ENCODE measurements at places on chromosomes 6 and 20. TPM values are rescaled to one million over a fixed set of nuclear protein-coding genes. Genes with fewer than 3 reads are reported as not detected.

Gene DXO
- total RNA-seq = 10.2 TPM

DNA sequence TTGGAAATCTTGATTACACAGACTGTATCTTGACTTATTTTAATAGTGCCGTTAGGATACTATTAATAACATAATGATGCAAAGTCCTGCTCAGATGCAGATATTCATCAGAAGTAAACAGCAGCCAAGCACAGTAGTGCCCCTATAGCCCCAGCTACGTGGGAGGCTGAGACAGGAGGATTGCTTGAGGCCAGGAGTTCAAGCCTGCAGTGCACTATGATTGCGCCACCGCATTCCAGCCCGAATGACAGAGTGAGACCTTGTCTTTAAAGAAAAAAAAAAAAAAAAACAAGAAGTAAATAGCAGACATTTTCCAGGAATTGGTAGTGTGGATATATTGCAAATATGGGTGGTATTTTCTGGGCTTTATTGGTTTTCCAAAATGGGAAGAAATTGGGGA, 61.8 kb downstream of the TULP4 start:
- no peak overlapping the region for H3K27ac ChIP-seq
- DNase-seq = no peak
- no peaks in the 10 kb centered on the region for H3K36me3 ChIP-seq
- no peaks in the 10 kb centered on the region for H3K27me3 ChIP-seq
- H3K4me1 ChIP-seq = peaks cover 12% of the 10 kb centered on the region

GRCh38 chr20:36812594-36813463, 39.3 kb upstream of the DSN1 start:
- no peak overlapping the region for H3K4me3 ChIP-seq
- no peaks in the 10 kb centered on the region for H3K27me3 ChIP-seq
- H3K36me3 ChIP-seq = no peaks in the 10 kb centered on the region
- H3K27ac ChIP-seq = no peak overlapping the region
- DNase-seq = no peak

Gene NNAT
- total RNA-seq = not detected

GRCh38 chr6:12479881-12480280, 189.7 kb downstream of the EDN1 start:
- DNase-seq = no peak
- no peak overlapping the region for H3K4me3 ChIP-seq
- no peaks in the 10 kb centered on the region for H3K36me3 ChIP-seq
- no peaks in the 10 kb centered on the region for H3K27me3 ChIP-seq

DNA sequence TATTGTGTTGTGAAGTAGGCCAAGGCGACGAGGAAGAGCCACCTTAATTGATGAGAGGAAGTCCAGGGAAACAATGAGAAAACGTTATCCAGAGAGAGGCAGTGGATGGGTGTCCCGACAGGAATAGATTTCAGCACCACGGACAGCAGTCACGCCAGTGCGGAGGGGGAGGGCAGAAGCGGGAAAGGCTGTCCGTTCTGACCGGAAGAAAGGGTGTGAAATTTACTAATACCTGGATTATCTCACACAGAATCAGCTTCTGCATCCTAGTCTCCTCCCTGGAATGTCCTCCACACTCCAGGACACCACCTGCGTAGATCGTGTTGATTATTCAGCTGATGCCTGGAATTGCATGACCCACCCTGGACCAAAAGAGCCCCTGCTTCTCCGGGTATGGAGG, 7.4 kb upstream of the BPIFA3 start:
- H3K27me3 ChIP-seq = peaks cover 75% of the 10 kb centered on the region
- no peak overlapping the region for H3K4me3 ChIP-seq
- peak; percentile 95 for DNase-seq
- H3K27ac ChIP-seq = no peak overlapping the region

GRCh38 chr6:84515067-84515466, 249.3 kb downstream of the TBX18 start:
- no peak overlapping the region for H3K4me3 ChIP-seq
- H3K27me3 ChIP-seq = no peaks in the 10 kb centered on the region
- H3K4me1 ChIP-seq = no peaks in the 10 kb centered on the region
- DNase-seq = no peak

Gene CD83
- total RNA-seq = 0.80 TPM

DNA sequence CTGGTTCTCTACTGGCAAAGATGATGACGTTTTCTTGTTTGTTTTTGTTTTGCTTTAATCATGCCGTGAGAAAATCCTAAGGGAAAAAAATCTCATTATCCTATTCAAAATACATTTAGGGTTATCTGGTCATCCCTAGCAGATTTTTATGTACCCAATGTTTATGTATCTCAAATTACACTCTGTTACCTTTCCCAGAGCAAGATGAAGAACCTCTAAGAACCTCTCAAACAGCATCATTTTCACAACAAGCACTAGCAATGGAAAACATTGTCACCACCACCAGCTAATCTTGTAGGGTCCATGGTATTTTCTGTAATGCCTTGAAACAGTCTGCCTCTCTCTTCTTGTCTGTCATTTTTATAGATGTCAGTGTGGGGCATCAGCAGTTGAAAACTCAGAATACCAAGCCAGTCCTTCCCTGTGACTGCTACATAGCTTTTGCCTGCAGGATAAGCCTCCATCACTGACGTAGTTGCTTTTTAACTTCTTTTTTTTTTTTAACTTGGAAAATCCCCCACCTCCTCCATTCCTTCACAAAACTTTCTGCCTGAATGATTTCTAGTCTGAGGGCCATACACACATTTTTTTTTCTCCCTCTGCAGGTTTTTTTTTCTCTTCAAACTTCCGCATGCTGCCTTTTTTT, 2.4 kb upstream of the SNAP25 start:
- H3K4me3 ChIP-seq = peak overlapping the region; percentile 60
- H3K27me3 ChIP-seq = peaks cover 59% of the 10 kb centered on the region
- H3K36me3 ChIP-seq = no peaks in the 10 kb centered on the region
- H3K27ac ChIP-seq = no peak overlapping the region

- H3K4me3 ChIP-seq = no peak overlapping the region
- H3K27ac ChIP-seq = no peak overlapping the region
- DNase-seq = no peak
- H3K36me3 ChIP-seq = no peaks in the 10 kb centered on the region
These were observed 106.9 kb downstream of the TFAP2B start for GRCh38 chr6:50925548-50925947.

GRCh38 chr6:130811932-130812331, 15.3 kb upstream of the SMLR1 start:
- H3K4me3 ChIP-seq = no peak overlapping the region
- no peak overlapping the region for H3K27ac ChIP-seq
- H3K4me1 ChIP-seq = peaks cover 5% of the 10 kb centered on the region
- no peaks in the 10 kb centered on the region for H3K27me3 ChIP-seq
- no peaks in the 10 kb centered on the region for H3K36me3 ChIP-seq
- DNase-seq = no peak

- H3K27ac ChIP-seq = no peak overlapping the region
- H3K4me1 ChIP-seq = no peaks in the 10 kb centered on the region
- no peak for DNase-seq
- H3K36me3 ChIP-seq = peaks cover 5% of the 10 kb centered on the region
- no peak overlapping the region for H3K4me3 ChIP-seq
- H3K27me3 ChIP-seq = no peaks in the 10 kb centered on the region
These were observed 13.8 kb downstream of the UBE2V1 start for GRCh38 chr20:50099113-50099512.

Gene KIF25
- total RNA-seq = 1.2 TPM

Gene HS3ST5
- 0.34 TPM for total RNA-seq

Gene C4A
- total RNA-seq = 1.7 TPM

DNA sequence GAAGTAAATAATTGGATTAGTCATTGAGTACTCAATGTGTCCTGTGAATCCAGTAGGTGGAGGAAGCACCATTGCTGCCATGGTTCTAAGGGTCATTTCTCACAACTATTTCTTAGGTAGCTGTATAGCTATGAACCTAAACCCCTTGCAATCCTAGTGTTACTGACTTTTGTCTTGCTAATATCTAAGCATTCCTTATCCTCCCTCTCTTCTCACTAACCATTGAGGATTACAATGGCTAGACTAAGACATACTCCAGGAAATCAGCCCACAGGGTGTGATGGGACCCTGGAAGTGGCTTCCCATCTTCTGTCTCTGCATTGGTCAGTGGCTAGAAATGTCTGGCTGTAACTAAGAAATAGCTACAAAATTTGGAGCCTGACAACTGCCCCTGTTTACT, 27.3 kb upstream of the FOXA2 start:
- H3K27ac ChIP-seq = no peak overlapping the region
- peaks cover 18% of the 10 kb centered on the region for H3K4me1 ChIP-seq
- DNase-seq = no peak
- no peaks in the 10 kb centered on the region for H3K27me3 ChIP-seq
- no peak overlapping the region for H3K4me3 ChIP-seq
- H3K36me3 ChIP-seq = no peaks in the 10 kb centered on the region

DNA sequence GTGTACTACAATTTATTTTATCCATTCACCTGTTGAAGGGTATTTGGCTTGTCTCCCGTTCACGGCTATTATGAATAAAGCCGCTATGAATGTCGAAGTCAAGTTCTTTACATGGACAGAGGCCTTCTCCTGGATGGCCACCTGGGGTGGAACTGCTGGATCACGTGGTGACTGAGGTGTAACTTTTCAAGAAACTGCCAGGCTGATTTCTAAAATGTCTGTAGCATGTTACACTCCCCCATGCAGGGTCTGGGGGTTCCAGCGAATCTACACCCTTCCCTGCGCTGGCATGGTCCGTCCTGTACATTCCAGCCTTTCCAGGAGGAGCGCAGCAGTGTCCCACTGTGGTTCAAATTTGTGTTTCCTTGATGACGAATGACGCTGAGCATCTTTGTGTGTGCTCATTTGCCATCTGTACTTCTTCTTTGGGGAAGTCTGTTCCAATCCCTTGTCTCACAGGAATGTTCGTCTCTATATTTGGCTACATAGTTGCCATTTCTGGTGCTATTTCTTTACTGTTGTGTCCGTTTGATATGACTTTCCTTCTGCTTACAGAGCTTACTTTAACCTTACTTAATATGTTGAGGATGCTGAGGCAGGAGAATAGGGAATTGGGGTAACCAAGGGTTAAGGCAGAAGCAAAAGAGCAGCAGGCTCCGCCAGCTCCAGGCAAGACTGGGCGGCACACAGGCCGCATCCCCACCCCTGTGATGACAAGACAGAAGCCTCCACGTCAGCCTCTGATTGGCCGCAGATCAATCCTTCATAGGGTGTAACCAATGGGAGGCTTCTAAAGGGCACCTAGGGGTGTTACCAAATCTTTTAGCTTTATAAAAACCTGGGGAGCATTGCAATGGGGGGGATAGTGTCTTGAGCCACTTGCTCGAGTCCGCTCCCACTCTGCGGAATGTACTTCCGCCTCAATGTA, 106.6 kb downstream of the TAF4 start:
- DNase-seq = peak; percentile 64
- no peaks in the 10 kb centered on the region for H3K36me3 ChIP-seq
- H3K4me3 ChIP-seq = no peak overlapping the region

Gene BLTP3A
- 13.8 TPM for total RNA-seq

Gene SYTL3
- total RNA-seq = 0.25 TPM

Gene PPIL1
- 93.1 TPM for total RNA-seq

GRCh38 chr20:58021481-58021880, 207.0 kb downstream of the ANKRD60 start:
- H3K27ac ChIP-seq = no peak overlapping the region
- no peaks in the 10 kb centered on the region for H3K36me3 ChIP-seq
- no peaks in the 10 kb centered on the region for H3K27me3 ChIP-seq
- DNase-seq = no peak
- H3K4me3 ChIP-seq = no peak overlapping the region
- H3K4me1 ChIP-seq = no peaks in the 10 kb centered on the region

Gene PROKR2
- total RNA-seq = not detected

DNA sequence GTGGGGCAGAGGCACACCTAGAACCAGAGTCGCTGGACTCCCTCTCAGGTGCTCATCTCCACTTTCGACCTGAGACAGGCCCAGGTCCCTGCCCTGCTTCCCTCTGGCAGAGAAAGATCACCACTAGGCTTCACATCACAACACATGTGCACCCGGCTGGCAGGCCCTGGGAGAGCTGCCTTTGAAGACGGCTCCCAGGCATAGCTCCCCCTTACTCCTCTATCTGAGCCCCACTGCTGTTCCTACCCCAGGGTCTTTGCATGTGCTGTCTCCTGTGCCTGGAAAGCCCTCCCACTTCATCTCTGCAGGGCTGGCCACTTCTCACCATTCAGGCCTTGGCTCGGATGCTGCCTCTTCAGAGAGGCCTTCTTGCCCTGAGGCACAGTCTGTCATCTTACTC, 89.2 kb downstream of the NOL4L start:
- no peak for DNase-seq
- H3K36me3 ChIP-seq = no peaks in the 10 kb centered on the region
- H3K4me1 ChIP-seq = peaks cover 12% of the 10 kb centered on the region

GRCh38 chr20:35831971-35832370, 60.2 kb downstream of the PHF20 start:
- H3K27me3 ChIP-seq = no peaks in the 10 kb centered on the region
- DNase-seq = no peak
- no peaks in the 10 kb centered on the region for H3K4me1 ChIP-seq

Gene HCRTR2
- total RNA-seq = not detected

Gene ENPP3
- 0.09 TPM for total RNA-seq

GRCh38 chr6:40912158-40912946, 126.7 kb downstream of the UNC5CL start:
- no peaks in the 10 kb centered on the region for H3K4me1 ChIP-seq
- no peaks in the 10 kb centered on the region for H3K36me3 ChIP-seq
- H3K27me3 ChIP-seq = no peaks in the 10 kb centered on the region
- H3K27ac ChIP-seq = no peak overlapping the region

DNA sequence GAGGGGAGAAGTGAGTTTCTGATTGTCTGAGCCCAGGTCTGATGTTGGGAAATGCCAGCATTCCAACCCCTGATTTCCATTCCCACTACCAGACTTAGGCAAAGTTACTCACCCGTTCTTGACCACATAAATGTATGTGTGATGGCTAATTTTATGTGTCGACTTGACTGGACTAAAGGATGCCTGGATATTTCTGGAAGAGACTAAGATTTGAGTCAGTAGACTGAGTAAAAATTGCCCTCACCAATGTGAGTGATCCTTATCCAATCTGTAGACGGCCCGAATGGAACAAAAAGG, 95.8 kb upstream of the TAB2 start:
- no peaks in the 10 kb centered on the region for H3K36me3 ChIP-seq
- no peaks in the 10 kb centered on the region for H3K27me3 ChIP-seq
- no peak overlapping the region for H3K27ac ChIP-seq
- peaks cover 59% of the 10 kb centered on the region for H3K4me1 ChIP-seq

GRCh38 chr6:108944707-108945680, 96.8 kb downstream of the ARMC2 start:
- H3K4me1 ChIP-seq = no peaks in the 10 kb centered on the region
- no peaks in the 10 kb centered on the region for H3K36me3 ChIP-seq
- no peak overlapping the region for H3K27ac ChIP-seq
- H3K4me3 ChIP-seq = no peak overlapping the region
- DNase-seq = no peak

Gene KIAA1586
- 88.1 TPM for total RNA-seq

- H3K4me3 ChIP-seq = no peak overlapping the region
- H3K36me3 ChIP-seq = no peaks in the 10 kb centered on the region
- no peaks in the 10 kb centered on the region for H3K27me3 ChIP-seq
- DNase-seq = no peak
- H3K27ac ChIP-seq = no peak overlapping the region
These were observed 49.5 kb upstream of the FBXO30 start for GRCh38 chr6:145863988-145864616.

GRCh38 chr6:37176268-37177076, 6.5 kb downstream of the PIM1 start:
- DNase-seq = no peak
- H3K27me3 ChIP-seq = no peaks in the 10 kb centered on the region
- peaks cover 4% of the 10 kb centered on the region for H3K4me1 ChIP-seq

- DNase-seq = peak; percentile 75
- H3K27me3 ChIP-seq = peaks cover 68% of the 10 kb centered on the region
- H3K27ac ChIP-seq = no peak within 1 kb of the TSS
- no peaks in the 10 kb centered on the region for H3K36me3 ChIP-seq
- no peaks in the 10 kb centered on the region for H3K4me1 ChIP-seq
These were observed at the start of gene HLA-F for GRCh38 chr6:29723262-29723665. Gene HLA-F (plus strand): TSS chr6:29723434. CDS start chr6:29723464, 30 bp downstream.
